A172 (cell line): ENCODE measurements at places on chromosomes 3 and 15.

DNA sequence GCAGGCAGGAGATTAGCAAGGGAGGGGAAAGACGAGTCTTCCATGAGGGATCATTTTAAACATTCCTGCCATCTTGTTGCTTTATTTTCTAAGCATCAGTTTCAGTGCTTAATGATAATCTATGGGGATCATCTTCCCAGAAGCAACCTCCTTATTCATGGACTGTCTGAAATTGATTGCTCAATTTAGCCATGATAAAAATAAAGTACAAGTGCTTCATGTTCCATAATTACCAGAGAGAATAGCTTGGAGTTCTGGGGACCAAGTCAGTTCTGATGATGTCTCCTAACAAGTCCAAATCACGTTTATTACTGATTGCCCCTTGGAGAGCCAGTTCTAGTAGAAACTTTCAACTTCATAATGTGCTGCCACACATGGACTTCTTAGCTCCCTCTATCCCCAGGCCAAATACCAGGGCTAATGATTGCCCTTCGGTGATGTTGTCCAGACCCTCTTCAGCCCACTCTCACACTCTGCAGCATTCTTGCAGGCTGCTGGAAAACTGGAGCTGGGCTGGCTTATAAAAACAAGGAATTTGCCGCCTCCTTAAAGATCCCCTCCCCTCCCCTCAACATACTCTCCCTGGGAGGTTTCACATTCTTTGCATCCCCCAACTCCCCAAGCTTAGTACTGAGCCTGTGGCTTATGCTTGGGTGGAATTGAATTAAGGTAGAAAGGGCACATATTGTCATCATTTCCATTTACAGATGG lies 222.1 kb upstream of the ADAMTS9 start:
- DNase-seq, result no peak

- no peak for DNase-seq
These were observed 50.4 kb upstream of the ZDHHC23 start for GRCh38 chr3:113897373-113897777.

DNA sequence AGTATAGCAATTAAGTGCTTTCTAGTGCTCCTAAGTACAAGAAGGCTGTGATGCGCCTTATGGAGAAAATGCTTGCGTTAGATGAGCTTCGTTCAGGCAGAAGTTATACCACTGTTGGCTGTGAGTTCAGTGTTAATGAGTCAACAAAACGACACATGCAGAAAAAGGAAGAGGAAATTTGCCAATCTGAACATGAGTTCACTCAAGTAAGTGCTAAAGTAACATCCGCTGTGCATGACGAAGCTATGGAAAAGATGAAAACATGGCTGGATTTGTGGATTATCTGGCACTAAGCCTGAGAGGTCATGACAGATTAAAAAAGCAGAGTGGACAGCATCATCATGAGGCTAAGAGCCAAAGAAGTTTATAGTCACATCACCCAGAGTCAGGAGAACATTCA lies 36.9 kb downstream of the SH3BP5 start:
- DNase-seq, result no peak

DNA sequence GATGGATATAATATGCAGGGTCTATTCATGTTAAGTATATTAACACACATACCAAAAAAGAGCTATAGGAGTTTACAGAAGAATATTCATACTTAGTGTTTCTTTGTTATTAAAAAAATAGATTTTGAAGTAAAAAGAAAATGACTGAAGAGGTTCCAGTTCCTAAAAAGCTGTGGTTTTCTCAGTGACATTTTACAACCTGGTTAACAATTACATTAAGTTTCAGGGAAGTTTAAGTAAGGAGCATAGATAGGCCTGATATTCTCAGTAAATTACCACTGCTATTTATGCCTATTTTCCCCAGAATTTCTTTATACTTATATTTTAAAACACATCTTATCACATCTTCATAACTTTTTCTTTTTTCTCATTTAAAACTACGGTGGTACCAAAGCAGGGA lies 43.6 kb upstream of the SPTSSB start:
- no peak for DNase-seq

DNA sequence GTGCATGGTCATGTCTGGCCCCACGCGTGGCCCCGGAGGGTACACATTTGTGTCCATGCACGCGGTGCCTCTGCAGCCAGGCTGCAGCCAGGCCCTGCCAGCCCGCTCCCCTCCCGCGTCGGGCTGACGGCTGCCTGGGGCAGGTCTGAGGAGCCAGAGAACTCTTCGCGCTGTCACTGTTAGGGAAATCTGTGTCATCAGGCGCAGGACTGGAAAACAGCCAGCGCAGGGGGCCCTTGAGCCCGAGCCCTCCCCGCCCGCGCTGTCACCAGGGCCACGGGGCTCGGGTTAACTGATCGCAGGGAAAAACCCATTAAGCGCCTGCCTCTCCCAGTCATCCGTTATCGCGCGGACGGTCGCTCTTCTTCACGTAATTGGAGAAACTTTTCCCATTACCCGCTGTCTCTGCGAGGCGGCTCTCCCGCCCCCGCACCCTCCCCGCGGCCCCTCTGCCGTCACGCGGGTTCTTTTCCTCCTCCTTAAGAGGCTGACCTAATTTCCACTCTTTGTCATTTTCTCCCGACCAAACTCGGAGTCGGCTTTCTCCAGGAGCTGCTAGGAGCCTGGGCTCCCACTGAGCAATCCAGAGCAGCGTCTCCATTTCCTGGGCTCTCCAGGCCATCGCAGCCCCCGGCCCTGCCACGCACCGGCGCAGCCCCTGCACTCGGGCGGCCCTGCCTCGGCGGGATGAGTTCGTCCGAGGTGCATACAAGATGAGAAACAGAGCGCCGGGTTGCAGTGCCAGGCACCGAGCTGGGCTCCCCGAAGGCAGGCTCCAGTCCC lies 57.5 kb upstream of the PRR23E start:
- no peak for DNase-seq

DNA sequence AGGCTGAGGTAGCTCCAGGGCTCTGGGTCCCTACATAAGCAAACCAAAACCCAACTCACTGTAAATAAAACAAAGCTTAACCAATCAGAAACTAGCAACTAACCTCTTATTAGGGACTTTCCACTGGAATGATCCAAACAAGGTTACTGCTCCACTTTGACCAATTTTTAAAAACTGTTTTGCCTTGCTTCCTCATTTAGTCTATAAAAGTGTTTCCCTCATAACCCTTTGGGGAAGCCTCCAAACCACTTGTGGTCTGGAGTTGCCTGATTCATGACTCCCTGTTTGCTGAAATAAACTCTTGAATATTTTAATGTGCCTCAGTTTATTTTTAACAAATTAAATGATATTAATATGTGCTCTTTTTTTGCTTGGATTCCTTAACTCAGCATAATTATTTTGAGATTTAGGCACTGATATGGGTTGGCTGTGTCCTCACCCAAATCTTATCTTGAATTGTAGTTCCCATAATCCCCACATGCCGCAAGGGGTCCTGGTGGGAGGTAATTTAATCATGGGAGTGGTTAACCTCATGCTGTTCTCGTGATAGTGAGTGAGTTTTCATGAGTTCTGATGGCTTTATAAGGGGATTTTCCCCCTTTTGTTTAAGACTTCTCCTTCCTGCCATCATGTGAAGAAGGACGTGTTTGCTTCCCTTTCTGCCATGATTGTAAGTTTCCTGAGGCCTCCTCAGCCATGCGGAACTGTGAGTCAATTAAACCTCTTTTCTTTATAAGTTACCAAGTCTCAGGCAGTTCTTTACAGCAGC lies 90.6 kb downstream of the CD200R1L start:
- no peak for DNase-seq

- DNase-seq, result peak; percentile 43
These were observed 10.8 kb downstream of the ASB14 start for GRCh38 chr3:57281715-57282114.
